ENCODE measurements at places on chromosomes 6 and 20.

DNA sequence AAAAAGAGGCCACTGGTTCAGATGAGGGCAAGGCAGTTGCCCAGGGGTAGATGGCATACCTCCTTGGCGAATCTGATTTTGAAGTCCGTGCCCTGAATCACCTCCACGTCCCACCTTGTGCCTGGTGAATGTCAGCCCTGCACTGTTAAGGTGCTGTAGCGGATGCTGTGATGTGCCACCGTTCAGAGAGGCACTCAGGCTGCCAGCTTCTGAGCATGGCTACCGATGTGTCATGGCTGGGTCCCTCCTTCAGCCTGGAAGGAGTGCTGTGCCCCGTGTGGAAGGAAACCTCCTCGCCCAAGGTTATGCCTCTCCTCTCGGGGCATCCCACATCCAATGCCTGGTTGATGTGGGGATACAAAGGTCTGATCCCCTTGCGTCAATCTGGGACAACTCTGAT is 43.6 kb downstream of the UST start:
- no peak for DNase-seq

GRCh38 chr6:14028631-14029030 is 88.9 kb upstream of the CD83 start:
- no peak for DNase-seq

- no peak for DNase-seq
These were observed 1174.7 kb upstream of the MAP3K7 start for GRCh38 chr6:91761621-91762020.

- DNase-seq = no peak
These were observed 62.1 kb downstream of the STK35 start for GRCh38 chr20:2163757-2164156.

- DNase-seq = no peak
These were observed 181.2 kb downstream of the TBXT start for GRCh38 chr6:165986311-165986913.

- no peak for DNase-seq
These were observed 41.2 kb downstream of the SLX4IP start for GRCh38 chr20:10476319-10476724.

GRCh38 chr6:147201885-147202515 is 2.2 kb upstream of the STXBP5 start:
- DNase-seq = peak; percentile 22

DNA sequence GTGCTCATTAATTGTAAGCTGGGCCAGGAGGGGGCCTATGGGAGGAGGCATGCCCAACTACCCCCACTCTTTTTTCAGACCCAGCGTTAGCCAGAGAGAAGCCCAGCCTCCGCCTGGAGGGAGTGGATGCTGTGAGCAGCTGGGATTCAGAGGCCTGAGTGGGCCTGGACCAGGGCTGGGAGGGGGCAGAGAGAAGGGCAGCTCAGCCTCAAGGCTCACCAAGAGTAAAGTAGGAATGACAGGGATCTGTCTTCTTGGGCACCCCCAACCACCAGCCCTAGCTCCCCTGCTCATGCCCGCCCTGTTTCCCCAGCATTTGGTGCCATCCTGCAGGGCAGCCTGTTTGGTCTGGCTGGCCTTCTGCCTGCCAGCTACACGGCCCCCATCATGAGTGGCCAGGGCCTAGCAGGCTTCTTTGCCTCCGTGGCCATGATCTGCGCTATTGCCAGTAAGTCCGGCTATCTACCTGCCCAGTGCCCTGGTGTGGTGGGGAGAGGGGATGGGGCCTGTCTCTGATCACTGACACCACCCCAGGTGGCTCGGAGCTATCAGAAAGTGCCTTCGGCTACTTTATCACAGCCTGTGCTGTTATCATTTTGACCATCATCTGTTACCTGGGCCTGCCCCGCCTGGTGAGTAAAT is 6.8 kb downstream of the SLC29A1 start:
- no peak for DNase-seq

- DNase-seq = no peak
These were observed 11.5 kb downstream of the RIOK1 start for GRCh38 chr6:7401075-7401474.

- no peak for DNase-seq
These were observed 236.7 kb downstream of the SOD2 start for GRCh38 chr6:159456349-159456748.

DNA sequence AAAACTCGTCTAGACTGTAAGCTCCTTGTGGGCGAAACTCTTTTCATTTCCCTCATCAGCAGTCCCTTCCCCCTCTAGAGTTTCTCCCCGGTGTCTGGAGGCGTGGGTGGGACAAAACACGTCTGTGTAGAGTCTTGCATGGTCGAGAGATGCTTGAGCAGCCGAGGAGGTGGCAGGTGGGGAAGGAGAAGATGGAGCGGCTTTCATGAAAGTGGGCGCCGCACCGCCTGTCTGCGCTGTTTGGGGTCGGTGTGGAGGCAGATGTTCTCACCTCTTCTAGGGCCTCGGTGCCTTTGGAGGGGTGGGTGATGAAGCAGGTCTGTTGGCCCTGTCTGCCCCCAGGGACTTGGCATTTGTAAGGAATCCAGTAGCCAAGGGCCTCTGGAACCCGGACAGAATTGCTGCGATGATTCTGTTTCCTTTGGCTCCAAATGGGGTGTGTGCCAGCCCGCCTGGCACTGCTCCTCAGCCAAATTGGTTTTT is 1.2 kb downstream of the BRPF3 start:
- peak; percentile 24 for DNase-seq

- DNase-seq = no peak
These were observed 4.4 kb downstream of the LRRC73 start for GRCh38 chr6:43505718-43506117.

- peak; percentile 16 for DNase-seq
These were observed 8.8 kb downstream of the CDH4 start for GRCh38 chr20:61260905-61261304.

GRCh38 chr6:23823421-23823820 is 302.6 kb upstream of the NRSN1 start:
- no peak for DNase-seq

DNA sequence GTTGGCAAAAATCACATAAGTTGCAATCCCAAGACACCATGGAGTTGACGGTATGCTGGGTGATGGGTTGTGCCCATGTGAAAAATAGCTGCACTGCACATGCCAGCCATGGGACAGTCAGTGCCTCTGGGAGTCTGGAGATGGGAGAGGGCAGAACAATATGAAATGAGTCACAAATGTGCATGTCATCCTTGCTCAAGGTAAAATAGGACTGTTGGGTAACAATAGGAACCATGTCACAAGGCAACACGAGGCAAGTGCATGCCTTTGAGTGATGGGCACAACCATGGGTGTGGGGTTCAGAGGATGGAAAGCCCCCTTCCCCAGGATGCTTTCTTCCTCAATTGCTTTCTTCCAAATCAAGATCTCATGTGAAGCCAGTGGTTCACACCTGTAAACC is 70.5 kb upstream of the PIM1 start:
- no peak for DNase-seq

DNA sequence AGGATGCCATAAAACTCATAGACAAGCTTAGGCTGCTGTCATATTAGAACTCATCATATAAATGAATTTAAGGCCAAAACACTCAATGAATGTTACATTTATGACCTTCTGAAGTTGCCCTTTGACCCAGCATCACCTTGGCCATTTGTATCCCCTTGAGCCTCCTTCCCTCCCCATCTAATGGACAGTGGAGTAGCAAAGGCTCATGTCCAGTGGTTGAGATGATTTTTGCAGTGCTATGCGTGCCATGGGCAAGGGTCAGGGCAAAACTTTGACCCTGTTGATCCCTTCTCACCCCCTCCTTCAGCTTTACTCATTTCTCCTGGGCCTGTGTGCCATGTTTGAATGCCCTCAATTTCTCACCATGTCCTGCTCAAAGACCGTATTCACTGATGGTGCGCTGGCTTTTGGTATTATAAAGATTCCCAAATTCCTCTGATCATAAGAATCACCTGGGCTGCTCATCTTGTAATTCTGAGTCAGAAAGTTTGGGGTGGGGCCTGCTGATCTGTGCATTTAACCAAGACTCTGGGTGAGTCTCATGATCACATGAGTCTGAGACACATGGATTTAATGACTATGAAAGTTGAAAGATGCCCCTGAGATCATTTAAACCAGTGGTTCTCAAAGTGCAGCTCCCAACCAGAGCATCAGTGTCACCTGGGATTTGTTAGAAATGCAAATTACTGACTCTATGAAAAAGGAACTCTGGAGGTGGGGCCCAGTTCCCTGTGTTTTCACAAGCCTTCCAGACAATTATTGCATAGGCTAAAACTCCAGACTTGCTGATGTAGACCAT is 57.5 kb upstream of the IL20RA start:
- DNase-seq = no peak

DNA sequence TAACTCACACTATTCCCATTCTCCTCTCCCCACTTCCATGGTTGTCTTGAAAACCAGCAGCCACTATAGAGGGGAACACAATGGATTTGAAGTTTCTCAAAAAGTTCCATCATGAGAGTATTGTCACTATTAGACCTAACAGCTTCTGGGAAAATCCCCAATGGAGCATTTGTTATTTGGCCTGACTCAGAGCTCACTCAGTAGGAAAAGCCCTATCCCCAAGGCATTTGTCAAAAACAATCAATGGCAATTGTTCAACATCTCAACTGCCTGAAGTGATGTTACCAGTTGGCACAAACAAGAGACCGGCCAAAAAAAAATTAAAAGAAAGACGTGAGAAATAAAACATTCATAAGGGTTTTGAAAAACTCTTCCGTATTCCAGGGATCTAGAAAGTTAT is 98.8 kb downstream of the MYLK4 start:
- DNase-seq = no peak

- DNase-seq = no peak
These were observed 14.0 kb downstream of the HDDC2 start for GRCh38 chr6:125287718-125288117.

DNA sequence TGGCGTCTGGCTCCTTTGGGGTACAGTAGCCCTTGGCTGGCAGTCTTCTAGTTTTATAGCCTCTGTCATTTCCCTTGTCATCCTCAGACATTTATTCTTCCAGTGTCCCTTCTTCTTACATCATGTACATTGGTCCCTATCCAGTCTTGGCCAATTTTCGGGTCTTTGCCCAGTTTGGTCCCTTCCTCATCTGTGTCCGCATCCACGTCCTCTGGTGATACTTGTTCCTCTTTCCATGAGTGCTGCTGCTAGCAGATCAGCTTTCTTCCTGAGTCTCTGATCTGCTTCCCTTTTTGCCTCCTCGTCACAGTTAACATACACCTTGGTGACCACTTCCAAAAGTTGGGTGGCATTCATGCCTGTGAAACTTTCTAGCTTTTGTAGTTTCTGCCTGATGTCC is 86.2 kb upstream of the GPR6 start:
- no peak for DNase-seq

DNA sequence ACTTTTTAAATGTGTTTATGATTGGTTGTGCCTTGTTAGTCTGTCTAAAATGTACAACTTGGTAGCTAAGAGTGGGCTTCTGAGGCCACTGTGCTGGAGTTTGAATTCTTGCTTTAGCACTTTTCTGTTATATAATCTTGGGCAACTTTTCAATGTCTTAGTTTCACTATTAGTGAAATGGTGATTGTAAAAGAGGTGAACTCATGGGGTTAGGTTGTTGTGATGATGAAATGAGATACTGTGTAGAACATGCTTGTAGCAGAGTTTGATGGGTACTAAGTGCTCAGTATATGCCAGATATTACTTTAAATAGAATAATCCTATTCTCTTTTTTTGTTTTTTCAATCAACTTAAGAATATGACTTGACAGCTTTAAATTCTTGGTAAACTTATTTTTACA is 624.7 kb downstream of the CD109 start:
- no peak for DNase-seq

DNA sequence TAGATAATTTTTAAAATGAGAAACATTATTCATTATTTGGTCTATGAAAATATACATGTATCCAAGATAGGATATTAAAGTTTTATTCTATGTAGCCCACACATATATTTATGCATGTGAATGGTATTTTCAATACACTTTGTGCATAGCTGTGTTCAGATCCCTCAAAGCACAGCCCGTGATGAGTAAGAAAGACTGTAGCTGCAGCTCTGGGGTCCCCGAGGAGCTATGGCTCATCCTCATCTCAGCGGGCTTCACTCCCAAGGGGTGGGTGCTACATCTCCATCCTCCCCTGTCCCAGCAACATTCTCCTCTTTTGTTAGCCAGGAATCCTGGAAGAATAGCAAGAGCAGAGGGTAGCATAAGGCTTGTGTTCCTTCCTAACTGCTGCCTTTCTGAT is 130.8 kb downstream of the SAMD5 start:
- DNase-seq = no peak

DNA sequence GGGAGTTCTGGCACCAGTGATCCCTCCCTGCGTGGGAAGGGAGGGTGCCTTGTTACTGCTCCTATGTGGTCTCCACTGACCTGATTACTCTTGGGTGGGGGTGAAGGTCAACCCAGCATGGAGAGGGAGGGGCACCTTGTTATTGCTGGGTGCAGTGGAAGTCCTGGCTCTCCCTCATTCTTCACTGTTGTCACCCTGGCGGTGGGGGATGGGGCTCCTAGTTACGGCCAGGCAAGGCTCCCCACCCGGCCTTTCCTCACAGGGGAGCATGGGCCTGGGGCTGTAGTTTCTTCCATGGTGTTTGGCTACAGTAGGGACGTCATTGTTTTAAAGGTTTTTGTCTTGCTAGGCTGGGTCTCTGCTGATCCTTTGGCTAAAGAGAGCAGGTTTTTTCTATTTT is 40.8 kb downstream of the PACSIN1 start:
- DNase-seq = no peak

DNA sequence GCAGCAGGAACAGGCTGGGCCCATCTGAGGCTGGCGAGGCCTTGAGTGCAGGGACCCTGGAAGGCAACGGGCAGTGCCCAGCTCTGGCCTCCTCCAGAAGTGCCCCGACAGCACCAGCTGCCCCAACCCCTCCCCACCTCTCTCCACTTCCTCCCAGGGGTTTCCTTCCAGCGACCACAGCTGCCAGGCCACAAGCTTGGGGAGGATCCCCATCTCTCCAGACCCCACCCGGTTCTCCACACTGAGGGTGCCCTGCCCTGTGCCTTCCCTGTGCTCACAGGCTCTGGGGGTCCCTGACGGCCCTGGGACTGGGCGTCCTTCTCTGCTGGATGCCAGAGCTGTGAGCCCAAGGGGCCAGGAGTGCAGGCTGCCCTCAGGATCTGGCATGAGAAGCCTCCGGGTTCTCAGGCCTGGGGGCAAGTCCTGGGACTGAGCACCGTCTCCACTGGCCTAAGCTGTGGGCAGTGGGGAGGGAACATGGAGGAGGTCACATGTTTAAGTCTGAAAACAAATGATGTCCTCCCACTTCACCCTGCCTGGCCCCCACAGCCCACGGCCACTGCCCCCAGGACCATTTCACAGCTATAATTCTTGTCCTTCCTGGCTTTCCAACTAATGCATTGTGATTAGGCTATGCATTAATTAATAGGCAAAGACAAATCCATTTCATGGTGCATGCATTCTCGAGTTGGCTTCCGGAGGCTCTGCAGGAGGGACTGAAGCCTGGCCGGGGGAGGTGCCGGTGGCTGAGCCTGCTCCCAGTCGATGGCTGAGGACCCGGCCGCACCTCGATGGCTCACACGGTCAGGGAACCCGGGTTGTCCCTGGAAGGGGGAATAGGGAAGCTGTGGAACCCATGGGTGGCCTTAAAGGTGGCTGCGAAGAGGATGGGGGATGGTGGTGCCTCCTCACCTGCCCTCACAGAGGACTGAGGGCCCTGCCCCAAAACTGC is 24.4 kb downstream of the BHLHE23 start:
- no peak for DNase-seq

- no peak for DNase-seq
These were observed 116.5 kb downstream of the SCML4 start for GRCh38 chr6:107707346-107708275.

- peak; percentile 64 for DNase-seq
These were observed 15.4 kb downstream of the SLC17A4 start for GRCh38 chr6:25769983-25770382.

GRCh38 chr6:41071501-41071922 is 644 bp downstream of the OARD1 start:
- no peak for DNase-seq

All from astrocyte of the hippocampus (primary cell).